Smooth muscle cell of the umbilical artery (primary cell): ENCODE measurements at places on chromosomes 4 and X. TPM values are rescaled to one million over a fixed set of nuclear protein-coding genes. Genes with fewer than 3 reads are reported as not detected.

DCHS2 gene
- total RNA-seq = under 0.01 TPM in 1 of 2 replicates, not detected in the other

SRPK3 gene
- total RNA-seq = under 0.01 and 2.2 TPM in 2 replicates

TEC gene
- total RNA-seq = under 0.01 and 0.78 TPM in 2 replicates

STAG2 gene
- total RNA-seq = 68.0 and 75.6 TPM in 2 replicates

PARM1 gene
- total RNA-seq = 0.23 and 0.89 TPM in 2 replicates

VCX gene
- total RNA-seq = not detected in 2 replicates

NCAPG gene
- total RNA-seq = 2.1 and 20.7 TPM in 2 replicates

DACH2 gene
- not detected in 2 replicates for total RNA-seq

CENPVL3 gene
- total RNA-seq = not detected in 2 replicates

ZNF674 gene
- total RNA-seq = 8.3 and 8.4 TPM in 2 replicates

PCDH19 gene
- total RNA-seq = 0.69 and 1.2 TPM in 2 replicates

GPC4 gene
- total RNA-seq = 5.9 and 6.2 TPM in 2 replicates

MEPE gene
- not detected in 2 replicates for total RNA-seq

ATP1B4 gene
- total RNA-seq = not detected in 2 replicates

TMPRSS11E gene
- under 0.01 and 0.05 TPM in 2 replicates for total RNA-seq

CSN1S1 gene
- total RNA-seq = not detected in 2 replicates

SMIM10 gene
- total RNA-seq = 1.8 and 3.6 TPM in 2 replicates

MYL5 gene
- 7.5 and 13.7 TPM in 2 replicates for total RNA-seq

TLR10 gene
- not detected in 2 replicates for total RNA-seq

NFKB1 gene
- 40.7 and 57.9 TPM in 2 replicates for total RNA-seq

CYLC1 gene
- total RNA-seq = not detected in 2 replicates

WDR17 gene
- total RNA-seq = 2.0 and 2.7 TPM in 2 replicates

GAGE12H gene
- total RNA-seq = not detected in 2 replicates

TMEM255A gene
- total RNA-seq = under 0.01 and 0.05 TPM in 2 replicates

ITM2A gene
- not detected in 2 replicates for total RNA-seq

ATP2B3 gene
- total RNA-seq = under 0.01 and 0.09 TPM in 2 replicates

FAAH2 gene
- under 0.01 and 0.05 TPM in 2 replicates for total RNA-seq

SPRY1 gene
- total RNA-seq = 2.6 and 5.9 TPM in 2 replicates

IL9R gene
- not detected in 2 replicates for total RNA-seq

SYNPO2 gene
- 19.5 and 48.1 TPM in 2 replicates for total RNA-seq

SLC25A4 gene
- total RNA-seq = 27.5 and 31.2 TPM in 2 replicates

CT45A6 gene
- not detected in 2 replicates for total RNA-seq

AFP gene
- total RNA-seq = 2.0 and 2.4 TPM in 2 replicates
